ENCODE measurements at places on chromosomes 1 and 21. TPM values are rescaled to one million over a fixed set of nuclear protein-coding genes. Genes with fewer than 3 reads are reported as not detected.
A peak's percentile ranks its signal among the peaks of the same experiment; 100 is the strongest.

TPTE gene
- not detected for total RNA-seq

TLR5 gene
- total RNA-seq, result 0.18 TPM

C1orf226 gene
- 1.4 TPM for total RNA-seq

CAPN9 gene
- not detected for total RNA-seq

TSPEAR gene
- not detected for total RNA-seq

OR2T35 gene
- total RNA-seq, result not detected

FCRL5 gene
- total RNA-seq, result under 0.01 TPM

STPG1 gene
- 4.6 TPM for total RNA-seq

HEYL gene
- total RNA-seq, result not detected

CD52 gene
- total RNA-seq, result not detected

IFI44 gene
- total RNA-seq, result 18.1 TPM

MANEAL gene
- 0.88 TPM for total RNA-seq

FOXO6 gene
- 0.53 TPM for total RNA-seq

TAS1R1 gene
- total RNA-seq, result 0.07 TPM

PLEKHG5 gene
- 41.3 TPM for total RNA-seq

SLC9C2 gene
- not detected for total RNA-seq

DNA sequence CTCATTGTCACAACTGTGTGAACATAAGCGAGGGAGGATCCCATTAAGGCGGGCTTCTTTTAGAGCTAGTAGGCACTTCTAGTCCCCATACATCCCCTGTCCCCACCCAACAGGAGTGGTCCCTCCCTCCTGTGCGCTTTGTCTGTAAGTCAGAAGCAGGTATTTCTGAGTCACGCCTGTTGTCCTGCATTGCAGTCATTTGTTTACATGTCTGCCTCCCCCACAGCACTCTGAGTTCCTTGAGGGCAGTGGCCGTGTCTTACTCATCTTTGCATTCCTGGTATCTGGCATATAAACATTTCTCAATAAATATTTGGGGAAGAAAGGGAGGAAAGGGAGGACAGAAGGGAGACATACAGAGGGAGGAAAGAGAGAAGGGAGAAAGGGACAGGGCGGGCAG is 40.3 kb downstream of the PLEKHA6 start:
- no peak for DNase-seq

DNA sequence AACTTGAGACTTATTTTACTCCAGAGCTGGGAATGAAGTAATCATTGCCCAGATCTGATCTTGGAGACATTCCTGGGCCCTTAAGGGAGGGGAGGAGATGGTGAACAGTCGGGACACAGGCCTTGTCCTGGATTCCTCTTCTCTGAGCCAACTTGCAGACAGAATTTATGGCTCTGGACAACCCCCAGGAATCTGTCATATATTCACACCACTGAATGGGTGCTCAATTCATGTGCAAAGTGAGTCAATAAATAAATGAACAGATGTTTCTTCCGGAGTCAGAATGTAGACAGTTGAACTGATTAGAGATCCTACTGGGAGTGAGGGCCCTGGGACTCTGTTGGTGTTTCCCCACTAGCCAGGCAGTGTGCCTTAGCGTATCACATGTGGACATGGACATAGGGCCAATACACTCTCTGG is 2.6 kb downstream of the TUFT1 start:
- DNase-seq, result no peak

GRCh38 chr1:50458507-50458906 is 35.3 kb upstream of the DMRTA2 start:
- DNase-seq, result no peak

DNA sequence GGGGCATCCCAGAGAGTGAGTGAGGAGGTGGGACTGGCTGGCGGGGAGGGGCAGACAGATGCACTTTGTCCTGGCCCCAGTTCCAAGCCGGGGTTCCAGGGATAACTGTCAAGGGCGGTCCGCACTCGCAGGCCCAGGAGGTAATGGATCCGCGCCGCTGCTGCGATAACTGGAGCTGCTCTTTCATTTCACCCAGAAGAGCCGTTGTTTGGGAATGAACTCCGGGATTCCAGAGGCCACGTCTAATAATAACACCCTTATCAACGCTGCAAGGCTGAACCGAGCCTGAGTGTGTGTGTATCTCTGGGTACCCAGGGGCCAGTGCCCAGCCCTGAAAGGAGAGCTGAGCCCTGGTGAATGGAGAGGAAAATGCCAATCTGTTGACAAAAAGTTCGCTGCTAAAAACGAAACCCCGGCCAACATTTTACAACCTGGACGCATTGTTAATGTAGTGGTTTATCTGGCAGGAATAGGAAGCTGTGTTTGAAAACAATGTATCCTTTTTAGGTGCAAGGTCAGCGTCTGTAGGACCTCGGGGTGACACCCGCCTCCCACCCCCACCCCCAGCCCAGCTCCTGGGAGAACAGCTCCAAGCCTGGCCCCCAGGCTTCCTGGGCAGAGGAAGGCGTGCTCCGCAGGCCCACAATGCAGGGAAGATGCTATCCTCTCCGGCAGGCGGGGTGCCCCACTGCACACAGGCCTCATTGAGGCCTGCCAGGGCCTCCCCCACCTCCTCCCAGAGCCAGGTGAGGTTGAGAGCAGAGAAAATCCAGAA is 119.7 kb downstream of the PROX1 start:
- no peak for DNase-seq

DNA sequence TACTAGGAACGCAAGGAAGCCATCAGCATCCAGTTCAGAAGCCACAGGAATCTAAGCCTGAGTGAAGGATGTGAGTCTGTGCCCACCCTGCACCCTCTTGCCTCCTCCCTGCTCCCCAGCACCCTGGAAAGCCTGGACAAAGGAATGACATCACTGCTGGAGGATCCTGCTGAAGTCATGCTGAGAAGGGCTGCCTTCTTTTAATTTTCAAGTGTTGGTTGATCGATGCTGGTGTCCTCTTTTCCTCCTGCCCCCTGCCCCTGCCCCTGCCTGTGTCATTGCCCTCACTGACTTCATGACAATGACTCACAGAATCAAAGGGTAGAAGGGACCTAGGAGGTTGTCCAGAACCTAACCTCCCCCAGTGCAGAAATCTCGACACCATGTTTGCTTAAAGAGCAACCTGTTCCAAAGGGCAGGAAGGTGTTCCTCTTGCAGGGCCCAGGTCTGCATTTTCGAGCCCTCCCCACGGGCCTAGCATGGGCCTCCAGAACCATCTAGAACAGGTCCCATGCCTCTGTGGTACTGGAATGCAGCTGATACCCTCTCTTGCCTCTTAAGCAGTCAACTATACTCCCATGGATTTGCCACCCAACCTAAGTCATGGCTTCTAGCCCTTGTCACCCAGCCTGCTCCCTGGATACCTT is 9.6 kb downstream of the DHRS3 start:
- DNase-seq, result no peak

DNA sequence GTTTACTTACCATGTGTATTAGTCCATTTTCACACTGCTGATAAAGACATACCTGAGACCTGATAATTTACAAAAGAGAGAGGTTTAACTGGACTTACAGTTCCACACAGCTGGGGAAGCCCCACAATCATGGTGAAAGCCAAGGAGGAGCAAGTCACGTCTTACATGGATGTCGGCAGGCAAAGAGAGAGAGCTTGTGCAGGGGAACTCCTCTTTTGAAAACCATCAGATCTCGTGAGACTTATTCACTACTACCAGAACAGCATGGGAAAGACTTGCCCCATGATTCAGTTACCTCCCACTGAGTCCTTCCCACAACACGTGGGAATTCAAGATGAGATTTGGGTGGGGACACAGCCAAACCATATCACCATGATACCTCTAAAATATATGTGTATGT is 39.3 kb upstream of the ERRFI1 start:
- DNase-seq, result no peak

GRCh38 chr1:12521096-12521495 is 96.9 kb downstream of the DHRS3 start:
- DNase-seq, result no peak

DNA sequence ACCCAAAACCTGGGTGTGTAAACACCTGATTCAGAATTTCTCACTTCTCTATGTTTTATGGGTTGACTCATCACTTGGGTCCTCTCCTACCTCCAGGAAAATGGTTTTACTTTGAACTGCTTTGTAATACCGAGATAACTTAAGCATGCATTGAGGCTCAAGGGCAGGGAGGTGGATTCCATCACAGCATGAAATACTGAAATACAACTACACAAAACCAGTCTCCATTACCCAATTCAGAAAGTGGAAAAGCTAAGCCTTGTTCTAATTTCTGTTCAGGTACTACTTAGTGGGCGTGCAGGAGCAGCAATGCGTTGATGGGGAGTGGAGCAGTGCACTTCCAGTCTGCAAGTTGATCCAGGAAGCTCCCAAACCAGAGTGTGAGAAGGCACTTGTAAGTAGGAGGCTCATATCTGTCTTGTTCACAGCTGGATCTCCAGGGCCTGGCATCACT is 6.1 kb upstream of the C4BPA start:
- DNase-seq, result no peak

DNA sequence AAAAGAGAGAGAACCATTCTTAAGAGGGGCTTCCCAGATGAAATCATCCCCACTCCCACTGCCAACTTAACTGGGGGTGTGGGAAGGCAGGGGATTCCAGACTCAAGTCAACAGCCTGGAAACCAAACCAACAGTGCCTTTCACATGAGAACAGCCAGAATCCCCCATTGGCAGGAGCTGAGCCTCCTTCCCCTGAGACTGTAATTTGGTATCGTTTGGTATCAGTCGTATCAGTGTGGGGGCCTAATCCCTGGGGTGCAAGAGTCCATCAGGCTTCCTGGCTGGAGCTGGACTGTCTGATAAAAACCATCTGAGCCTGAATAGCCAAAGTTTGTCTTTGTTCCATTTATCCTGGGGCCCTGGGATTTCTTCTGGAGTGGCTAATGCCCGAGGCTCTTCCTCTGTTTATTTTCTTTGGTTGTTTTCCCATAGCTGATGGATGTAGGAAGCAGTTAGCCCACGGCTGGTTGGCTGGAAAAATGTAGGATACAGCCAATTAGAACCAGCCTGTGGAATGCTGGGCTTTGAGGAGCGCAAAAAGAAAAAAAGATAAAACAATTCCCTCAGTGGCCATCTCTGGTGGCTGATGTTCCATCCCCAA is 84.6 kb downstream of the LAMC2 start:
- peak; percentile 83 for DNase-seq

DNA sequence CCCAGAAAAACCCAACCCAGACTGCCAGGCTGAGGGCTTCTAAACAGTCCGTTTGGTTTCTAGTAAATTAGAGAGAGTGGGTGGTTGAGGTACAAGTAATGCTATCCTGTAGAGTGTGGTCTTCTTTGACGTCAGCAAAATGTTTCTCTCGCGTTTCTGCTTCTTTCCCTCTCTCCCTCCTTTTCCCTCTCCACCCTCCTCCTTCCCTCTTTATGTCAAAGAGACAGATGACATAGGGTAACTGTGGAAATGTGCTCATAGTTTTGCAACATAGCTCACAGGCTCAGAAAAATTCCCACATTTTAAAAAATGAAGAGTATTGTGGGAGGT is 158.3 kb downstream of the TOMM20 start:
- no peak for DNase-seq

- DNase-seq, result no peak
Observed at GRCh38 chr1:209063767-209064659, 519.5 kb upstream of the CAMK1G start.

GRCh38 chr1:204888294-204888693 is 17.6 kb downstream of the NFASC start:
- no peak for DNase-seq

DNA sequence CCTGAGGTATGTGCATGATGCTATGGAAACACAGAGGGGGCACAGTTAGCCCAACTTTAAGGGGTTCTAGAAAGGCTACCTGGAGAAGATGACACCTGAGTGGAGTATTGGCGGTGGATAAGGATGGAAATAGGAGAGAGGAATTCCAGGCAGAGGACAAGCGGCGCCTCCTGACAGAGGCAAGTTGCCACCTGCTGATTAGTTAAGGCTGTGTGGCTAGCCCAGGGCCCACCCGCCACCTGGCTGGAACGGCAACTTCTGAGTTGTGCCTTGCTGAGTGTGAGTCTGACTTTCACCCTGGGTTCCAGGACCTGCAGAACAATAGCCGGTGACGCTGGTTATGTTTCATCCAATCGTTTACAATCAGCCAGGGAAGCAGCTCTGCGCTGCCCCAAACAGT is 126.9 kb upstream of the LMO4 start:
- no peak for DNase-seq

DNA sequence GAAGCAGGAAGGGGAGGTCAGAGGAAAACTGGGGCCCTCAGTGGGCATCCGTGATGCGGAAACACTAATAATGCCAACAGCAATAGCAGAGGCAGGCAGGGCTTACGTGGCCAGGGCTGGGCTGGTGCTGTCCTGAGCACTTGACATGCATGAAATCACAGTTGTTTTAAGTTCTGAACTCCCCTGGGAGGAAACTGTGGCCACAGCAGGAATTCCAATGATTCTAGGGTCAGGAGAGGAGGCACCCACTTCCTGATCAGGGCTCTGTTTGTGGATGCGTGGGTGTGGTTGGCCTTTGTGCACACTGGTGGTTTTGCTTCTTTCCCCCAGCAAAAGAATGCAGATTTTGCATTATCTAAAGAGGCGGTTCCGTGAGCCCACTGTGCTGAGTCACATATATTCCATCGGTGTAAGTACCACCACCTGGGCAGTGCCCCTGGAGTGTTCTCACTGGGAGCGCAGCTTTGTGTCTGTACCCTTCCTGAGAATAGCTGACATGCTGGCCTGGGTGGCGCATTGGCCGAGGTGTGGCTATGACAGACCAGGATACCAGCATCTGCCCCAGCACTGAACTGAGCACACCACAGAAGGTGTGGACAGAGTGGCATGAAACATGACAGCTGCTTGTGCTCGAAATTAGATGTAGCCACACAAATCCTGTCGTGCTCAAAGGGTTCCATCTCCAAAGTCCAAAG is 71.0 kb downstream of the PDE9A start:
- no peak for DNase-seq

DNA sequence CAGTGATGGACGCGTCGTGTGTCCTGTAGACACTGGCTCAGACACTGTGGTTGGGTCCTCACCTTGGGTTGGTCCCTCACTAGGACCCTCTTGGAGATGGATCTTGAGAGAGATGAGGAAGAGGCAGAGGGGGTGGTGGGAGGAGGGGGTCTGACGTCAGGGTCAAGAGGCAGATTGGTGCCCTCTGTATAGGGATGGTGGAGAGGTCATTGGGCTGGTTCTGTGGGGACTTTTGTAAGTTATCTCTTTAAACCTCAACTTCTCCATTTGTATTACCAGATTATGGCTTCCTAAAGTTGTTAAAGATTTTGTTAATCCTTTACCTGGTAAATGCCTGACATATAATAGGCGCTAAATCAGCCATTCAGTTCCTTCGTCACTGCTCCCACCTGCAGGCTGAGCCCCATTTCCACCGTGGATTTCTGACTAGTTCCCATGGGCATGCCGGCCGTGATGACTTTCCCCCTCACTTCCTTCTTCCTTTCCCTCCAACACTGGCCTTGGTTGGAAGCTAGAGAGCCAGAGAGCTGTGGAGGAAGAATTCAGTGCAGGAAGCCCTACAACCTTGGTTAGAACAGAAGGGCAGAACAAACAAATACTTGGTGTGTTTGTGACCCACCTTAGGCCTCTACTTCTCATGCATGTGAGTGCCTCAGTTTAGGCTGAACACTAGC is 8.6 kb downstream of the H6PD start:
- no peak for DNase-seq

Measured in pulmonary artery endothelial cell (primary cell).